ENCODE measurements at places on chromosomes 7 and 10. TPM values are rescaled to one million over a fixed set of nuclear protein-coding genes. Genes with fewer than 3 reads are reported as not detected.

Gene ARHGAP12
- polyA plus RNA-seq: 39.1 TPM

Gene FAM25G
- not detected for polyA plus RNA-seq

Gene ZNF277
- 41.0 TPM for polyA plus RNA-seq

- DNase-seq: no peak
Measured at GRCh38 chr10:11986593-11987216, 55.9 kb downstream of the UPF2 start.

- DNase-seq: no peak
Measured at GRCh38 chr7:106534271-106534846, 126.6 kb downstream of the CCDC71L start.

GRCh38 chr10:75884808-75885207 is 453.4 kb downstream of the LRMDA start:
- no peak for DNase-seq

- DNase-seq: no peak
Measured at GRCh38 chr7:139896831-139897230, 67.8 kb downstream of the TBXAS1 start.

DNA sequence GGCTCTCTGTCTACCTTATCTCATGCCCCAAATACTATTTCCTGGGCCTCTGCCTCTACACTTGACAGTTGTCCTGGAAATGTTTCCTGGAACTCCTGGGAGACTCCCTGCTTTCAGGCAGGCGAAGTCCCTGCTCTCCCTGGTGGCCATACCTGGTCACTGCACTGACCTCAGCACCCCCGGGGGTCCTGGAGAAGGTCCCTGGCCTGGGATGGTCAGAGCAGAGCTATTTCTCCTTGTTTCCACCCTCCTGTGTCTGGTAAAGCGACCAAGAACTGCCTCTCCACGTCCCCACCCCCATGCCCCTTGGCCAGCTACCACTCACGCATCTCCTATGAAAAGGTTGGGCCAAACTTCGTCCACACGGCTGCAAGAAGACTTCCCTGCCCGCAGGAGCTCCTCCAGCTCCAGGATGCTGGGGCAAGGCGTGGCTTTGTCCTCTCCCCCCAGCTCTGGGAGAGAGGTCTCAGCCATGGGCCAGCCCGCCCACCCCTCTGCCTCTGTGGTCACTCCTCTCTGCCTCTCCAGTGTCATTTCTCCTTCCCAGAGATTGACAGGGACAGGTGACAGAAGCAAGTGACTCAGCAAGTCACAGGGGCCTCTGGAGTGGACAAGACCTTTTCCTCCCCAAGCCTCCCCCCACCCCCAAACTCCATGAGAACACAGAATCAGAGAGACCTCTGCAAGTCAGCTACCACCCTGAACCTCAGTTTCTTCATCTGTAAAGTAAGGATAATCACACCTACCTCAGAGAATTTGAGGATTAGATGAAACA is 2.6 kb upstream of the SAMD8 start:
- no peak for DNase-seq

DNA sequence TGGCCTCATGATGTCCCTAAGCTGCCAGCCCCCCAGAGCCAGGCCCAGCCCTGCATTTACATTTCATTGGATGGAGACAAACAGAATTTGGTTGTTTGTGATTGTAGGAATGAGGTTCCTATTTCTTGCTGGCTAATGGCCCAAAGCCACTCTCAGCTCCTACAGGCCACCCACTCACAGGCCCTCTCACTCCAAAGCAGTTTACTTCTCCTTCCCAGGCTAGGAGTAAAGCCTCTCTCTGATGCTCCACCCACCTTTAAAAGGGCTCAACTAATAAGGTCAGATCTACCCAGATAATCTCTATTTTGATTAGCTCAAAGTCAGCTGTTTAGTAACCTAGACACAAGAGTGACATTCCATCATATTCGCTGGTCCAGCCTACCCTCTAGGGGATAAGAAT is 11.2 kb upstream of the CUZD1 start:
- DNase-seq: no peak

DNA sequence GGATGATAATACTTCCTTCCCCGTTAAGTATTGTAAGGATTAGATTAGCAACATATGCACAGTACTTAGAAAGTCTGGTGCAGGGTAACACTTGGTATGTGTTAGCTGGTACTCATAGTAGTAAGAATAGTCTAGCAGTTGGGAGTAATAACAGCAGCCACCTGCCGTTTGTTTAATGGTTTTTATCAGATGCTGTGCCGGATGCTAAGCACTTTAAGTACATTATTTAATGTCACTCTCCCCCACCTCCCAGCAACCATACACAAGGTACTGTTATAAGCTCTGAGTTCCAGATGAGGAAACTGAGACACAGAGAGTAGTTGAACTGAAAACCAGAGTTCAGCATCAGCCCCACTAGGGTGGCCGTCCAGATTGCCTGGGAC is 60.1 kb downstream of the ZMIZ1 start:
- no peak for DNase-seq

All from left lung (tissue), 14 donors.